Activated CD8-positive, alpha-beta T cell treated with anti-CD3 and anti-CD28 coated beads for 36 hours (primary cell): ENCODE measurements at places on chromosomes 3 and 15. TPM values are rescaled to one million over a fixed set of nuclear protein-coding genes. Genes with fewer than 3 reads are reported as not detected.
A peak's percentile ranks its signal among the peaks of the same experiment; 100 is the strongest.

The APEH gene
- total RNA-seq: 166 TPM

GRCh38 chr15:75228787-75229186, 27.1 kb downstream of the C15orf39 start:
- H3K4me1 ChIP-seq: no peaks in the 10 kb centered on the region
- no peaks in the 10 kb centered on the region for H3K36me3 ChIP-seq
- no peak for DNase-seq
- no peak overlapping the region for H3K27ac ChIP-seq
- H3K27me3 ChIP-seq: peaks cover 10% of the 10 kb centered on the region

The KNG1 gene
- not detected for total RNA-seq

GRCh38 chr3:14699643-14700042, 24.7 kb downstream of the C3orf20 start:
- no peaks in the 10 kb centered on the region for H3K4me1 ChIP-seq
- H3K27ac ChIP-seq: no peak overlapping the region
- H3K36me3 ChIP-seq: no peaks in the 10 kb centered on the region
- no peaks in the 10 kb centered on the region for H3K27me3 ChIP-seq

The ERC2 gene
- total RNA-seq: 0.18 TPM

The SLC35G2 gene
- total RNA-seq: 3.0 TPM

The CD96 gene
- total RNA-seq: 142 TPM

DNA sequence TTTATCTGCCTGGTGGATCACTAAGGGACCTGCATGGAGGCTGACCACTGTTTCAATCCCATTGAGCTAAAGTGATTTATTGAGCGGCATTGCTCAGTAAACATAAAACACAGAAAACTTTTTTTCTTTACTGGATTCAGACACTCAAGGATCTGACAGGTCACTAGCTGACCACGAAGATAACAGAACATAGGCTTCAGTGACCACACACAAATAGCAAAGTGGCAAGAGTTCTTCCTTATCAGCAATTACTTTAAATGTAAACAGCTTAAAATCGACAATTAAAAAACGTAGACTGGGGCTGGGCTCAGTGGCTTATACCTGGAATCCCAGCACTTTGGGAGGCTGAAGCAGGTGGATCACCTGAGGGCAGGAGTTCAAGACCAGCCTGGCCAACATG, 48.7 kb downstream of the STAG1 start:
- H3K27ac ChIP-seq: no peak overlapping the region
- peaks cover 38% of the 10 kb centered on the region for H3K36me3 ChIP-seq
- no peak overlapping the region for H3K4me3 ChIP-seq
- H3K27me3 ChIP-seq: no peaks in the 10 kb centered on the region
- H3K4me1 ChIP-seq: peaks cover 30% of the 10 kb centered on the region
- DNase-seq: no peak

The EFCAB12 gene
- total RNA-seq: 0.65 TPM

DNA sequence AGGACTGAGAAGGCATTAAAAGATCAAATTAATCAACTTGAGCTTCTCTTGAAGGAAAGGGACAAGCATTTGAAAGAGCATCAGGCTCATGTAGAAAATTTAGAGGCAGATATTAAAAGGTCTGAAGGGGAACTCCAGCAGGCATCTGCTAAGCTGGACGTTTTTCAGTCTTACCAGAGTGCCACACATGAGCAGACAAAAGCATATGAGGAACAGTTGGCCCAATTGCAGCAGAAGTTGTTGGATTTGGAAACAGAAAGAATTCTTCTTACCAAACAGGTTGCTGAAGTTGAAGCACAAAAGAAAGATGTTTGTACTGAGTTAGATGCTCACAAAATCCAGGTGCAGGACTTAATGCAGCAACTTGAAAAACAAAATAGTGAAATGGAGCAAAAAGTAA, 149.7 kb upstream of the LRRFIP2 start:
- peaks cover 25% of the 10 kb centered on the region for H3K4me1 ChIP-seq
- H3K27me3 ChIP-seq: no peaks in the 10 kb centered on the region
- no peak overlapping the region for H3K27ac ChIP-seq
- no peak overlapping the region for H3K4me3 ChIP-seq

DNA sequence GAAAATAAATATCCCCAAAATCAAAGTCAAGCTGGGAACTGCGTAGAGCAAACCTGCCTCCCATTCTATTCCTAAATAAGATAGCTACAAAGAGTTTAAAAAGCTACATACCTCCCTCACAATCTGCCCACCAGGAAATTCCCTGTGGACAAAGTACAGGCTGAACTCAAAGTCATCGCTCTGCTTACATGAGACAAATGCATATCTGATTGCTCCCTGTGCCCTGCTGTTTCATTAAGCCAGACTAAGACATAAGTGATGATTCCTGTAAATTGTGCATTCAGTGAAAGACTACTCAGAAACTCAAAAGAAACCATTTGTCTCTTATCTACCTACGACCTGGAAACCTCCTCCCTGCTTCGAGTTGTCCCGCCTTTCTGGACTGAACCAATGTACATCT, 28.5 kb upstream of the EIF4A2 start:
- no peak overlapping the region for H3K27ac ChIP-seq
- H3K36me3 ChIP-seq: no peaks in the 10 kb centered on the region
- no peak overlapping the region for H3K4me3 ChIP-seq
- no peaks in the 10 kb centered on the region for H3K27me3 ChIP-seq
- H3K4me1 ChIP-seq: peaks cover 6% of the 10 kb centered on the region

DNA sequence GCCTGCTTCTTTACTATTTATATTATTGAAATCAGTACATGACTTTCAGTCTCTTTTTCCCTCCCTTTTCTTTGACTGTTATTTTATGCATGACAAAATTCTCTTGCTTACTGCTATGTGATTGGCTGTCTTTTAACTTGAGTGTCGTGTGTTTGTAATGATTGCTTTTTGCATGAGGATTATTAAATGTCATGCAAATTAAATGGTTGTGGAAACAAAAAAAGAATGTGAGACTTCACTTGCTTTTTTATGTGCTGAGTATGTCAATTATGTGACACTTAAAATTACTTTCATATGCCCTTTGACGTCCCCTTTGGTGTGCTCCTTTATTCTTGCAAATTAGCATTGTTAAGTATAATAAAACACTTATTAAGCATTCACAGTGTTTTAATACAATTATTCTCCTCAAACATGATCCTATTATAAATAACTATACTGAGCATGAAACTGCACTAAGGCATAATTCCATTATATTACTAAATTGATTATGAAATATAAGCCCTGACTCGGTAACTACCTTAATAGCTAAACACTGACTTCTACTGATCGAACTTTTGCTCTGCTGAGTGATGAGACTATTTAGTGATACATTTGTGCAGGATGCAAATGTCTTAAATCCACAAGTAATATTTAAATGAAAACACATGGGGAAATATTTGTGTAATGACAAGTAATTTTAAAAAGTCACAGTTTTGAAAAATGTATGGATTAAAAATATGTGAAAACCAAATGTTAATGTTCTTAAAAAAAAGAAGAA, 401.7 kb downstream of the NLGN1 start:
- no peak overlapping the region for H3K27ac ChIP-seq
- no peak for DNase-seq
- H3K27me3 ChIP-seq: no peaks in the 10 kb centered on the region
- H3K4me3 ChIP-seq: no peak overlapping the region

DNA sequence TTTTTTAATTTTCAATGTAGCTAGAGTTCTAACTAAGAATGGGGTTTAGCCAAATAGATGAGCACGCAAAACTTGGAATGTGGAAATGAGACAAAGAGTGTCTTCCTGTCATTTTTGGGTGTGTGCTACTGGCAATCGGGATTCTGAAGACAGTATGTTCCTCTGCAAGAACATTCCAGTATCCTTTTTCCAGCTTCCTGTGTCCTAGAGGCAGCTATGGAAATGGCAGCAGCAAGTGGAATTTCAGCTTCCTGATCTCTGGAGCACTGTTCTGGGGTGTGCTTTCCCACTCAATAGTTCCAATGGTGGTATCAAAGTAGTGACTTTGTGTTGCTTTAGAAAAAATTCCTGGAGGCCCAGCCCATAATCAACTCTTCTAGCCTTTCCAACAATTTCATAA, 642.9 kb upstream of the KCNMB2 start:
- no peak overlapping the region for H3K27ac ChIP-seq
- no peak overlapping the region for H3K4me3 ChIP-seq
- no peaks in the 10 kb centered on the region for H3K27me3 ChIP-seq
- DNase-seq: no peak

GRCh38 chr3:129463094-129463493, 23.1 kb downstream of the IFT122 start:
- H3K4me1 ChIP-seq: peaks cover 2% of the 10 kb centered on the region
- H3K36me3 ChIP-seq: no peaks in the 10 kb centered on the region
- H3K4me3 ChIP-seq: no peak overlapping the region
- no peaks in the 10 kb centered on the region for H3K27me3 ChIP-seq

DNA sequence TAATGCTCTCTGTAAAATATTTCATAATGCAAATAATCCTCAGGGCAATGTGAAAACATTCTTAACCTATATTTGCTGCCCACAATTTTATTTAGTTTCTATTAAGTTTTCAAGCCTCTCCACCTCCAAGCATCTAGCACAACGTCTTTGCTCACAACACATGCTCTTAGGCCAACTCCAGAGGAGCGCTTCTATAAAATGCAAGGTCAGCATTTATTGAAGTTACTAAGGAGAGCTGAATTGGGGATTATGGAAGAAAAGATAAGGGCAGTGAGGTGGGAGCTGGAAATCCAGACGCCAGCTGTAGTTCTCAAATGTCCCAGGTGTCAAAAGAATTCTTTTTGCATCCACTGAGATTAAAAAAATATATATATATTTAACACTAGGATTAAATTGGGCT, 996 bp downstream of the RABL3 start:
- H3K4me1 ChIP-seq: peaks cover 27% of the 10 kb centered on the region
- peak overlapping the region; percentile 96 for H3K27ac ChIP-seq
- no peak for DNase-seq
- peaks cover 20% of the 10 kb centered on the region for H3K36me3 ChIP-seq
- H3K4me3 ChIP-seq: peak overlapping the region; percentile 84

The TTC14 gene
- total RNA-seq: 40.5 TPM

DNA sequence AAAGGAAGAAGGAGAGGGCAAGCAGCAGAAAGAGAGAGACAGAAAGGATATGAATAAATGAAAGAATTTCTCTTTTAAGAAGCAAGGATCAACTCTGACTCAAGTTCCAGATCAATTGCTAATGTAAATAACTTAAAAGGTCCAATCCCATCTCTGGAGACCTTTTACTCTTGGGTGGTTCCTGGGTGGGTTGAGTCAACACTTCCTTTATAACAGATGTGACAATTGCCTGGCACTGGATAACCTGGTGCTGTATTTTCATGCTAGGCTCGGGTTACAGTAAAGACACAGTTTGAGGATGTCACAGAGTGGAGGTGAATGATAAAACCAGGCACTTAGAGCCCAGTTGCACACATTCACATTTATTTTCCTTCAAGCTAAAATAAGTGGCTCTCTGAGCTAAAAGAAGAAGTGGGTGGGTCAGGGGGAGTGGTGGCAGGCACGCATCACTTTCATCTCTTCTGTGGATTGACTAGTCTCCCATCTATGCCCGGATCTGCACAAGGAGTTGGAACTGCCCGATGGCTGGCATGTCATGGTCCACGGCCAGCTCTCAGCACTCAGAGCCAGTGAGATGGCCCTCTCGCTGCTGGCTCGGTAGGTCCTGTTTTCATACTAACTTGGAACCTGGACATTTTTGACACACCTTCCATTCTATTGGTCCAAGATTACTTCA, 465.8 kb downstream of the FOXP1 start:
- peaks cover 59% of the 10 kb centered on the region for H3K36me3 ChIP-seq
- H3K27me3 ChIP-seq: no peaks in the 10 kb centered on the region

- peaks cover 2% of the 10 kb centered on the region for H3K27me3 ChIP-seq
- H3K4me1 ChIP-seq: peaks cover 21% of the 10 kb centered on the region
- no peak overlapping the region for H3K27ac ChIP-seq
- no peak overlapping the region for H3K4me3 ChIP-seq
Observed at GRCh38 chr3:141384157-141384556, 15.9 kb downstream of the ZBTB38 start.

DNA sequence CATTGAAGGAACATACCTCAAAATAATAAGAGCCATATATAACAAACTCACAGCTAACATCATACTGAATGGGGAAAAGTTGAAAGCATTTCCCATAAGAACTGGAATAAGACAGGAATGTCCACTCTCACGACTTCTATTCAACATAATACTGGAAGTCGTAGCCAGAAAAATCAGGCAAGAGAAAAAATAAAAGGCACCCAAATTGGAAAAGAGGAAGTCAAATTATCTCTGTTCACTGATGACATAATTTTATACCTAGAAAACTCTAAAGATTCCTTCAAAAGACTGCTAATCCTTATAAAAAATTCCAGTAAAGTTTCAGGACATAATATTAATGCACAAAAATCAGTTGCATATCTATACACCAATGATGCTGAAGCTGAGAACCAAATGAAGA, 34.9 kb downstream of the SLC2A2 start:
- no peak overlapping the region for H3K4me3 ChIP-seq
- peaks cover 22% of the 10 kb centered on the region for H3K27me3 ChIP-seq
- H3K27ac ChIP-seq: no peak overlapping the region
- no peak for DNase-seq
- H3K36me3 ChIP-seq: no peaks in the 10 kb centered on the region

- H3K27ac ChIP-seq: no peak overlapping the region
- no peak for DNase-seq
- no peaks in the 10 kb centered on the region for H3K27me3 ChIP-seq
- no peak overlapping the region for H3K4me3 ChIP-seq
- H3K36me3 ChIP-seq: no peaks in the 10 kb centered on the region
Observed at GRCh38 chr3:105195260-105195659, 171.4 kb upstream of the ALCAM start.

The FSTL1 gene
- 2.9 TPM for total RNA-seq

The IMPG2 gene
- total RNA-seq: 0.14 TPM

The CP gene
- total RNA-seq: not detected

- H3K27ac ChIP-seq: no peak overlapping the region
- no peak overlapping the region for H3K4me3 ChIP-seq
- no peaks in the 10 kb centered on the region for H3K27me3 ChIP-seq
- no peak for DNase-seq
- H3K4me1 ChIP-seq: peaks cover 65% of the 10 kb centered on the region
Observed at GRCh38 chr3:125367403-125368230, 7.5 kb downstream of the ZNF148 start.

The PTPRG gene
- not detected for total RNA-seq

GRCh38 chr3:119018690-119019463, 15.8 kb downstream of the IGSF11 start:
- H3K27ac ChIP-seq: no peak overlapping the region
- H3K4me1 ChIP-seq: peaks cover 8% of the 10 kb centered on the region
- H3K27me3 ChIP-seq: peaks cover 3% of the 10 kb centered on the region

The SYNM gene
- 0.69 TPM for total RNA-seq

The SLC38A3 gene
- not detected for total RNA-seq

DNA sequence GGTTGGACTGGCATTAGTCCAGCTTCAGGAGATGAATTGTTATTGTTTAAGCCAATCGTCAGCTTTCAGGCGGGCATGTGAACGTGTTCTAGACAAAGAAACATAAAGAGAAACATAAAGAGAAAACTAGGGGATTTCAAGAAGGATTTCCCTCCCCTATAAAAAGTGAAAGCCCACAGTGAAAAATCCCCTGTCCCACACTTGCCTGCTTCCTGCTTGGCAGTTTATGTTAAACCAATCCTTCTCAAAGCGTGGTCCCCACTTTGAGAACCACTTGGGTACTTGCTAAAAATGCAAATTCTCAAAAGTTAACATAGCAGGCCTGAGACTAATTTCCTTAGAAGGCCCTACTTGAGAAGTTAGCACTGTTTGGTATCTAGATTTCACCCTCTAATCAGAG, 293.0 kb upstream of the SOX14 start:
- no peak overlapping the region for H3K27ac ChIP-seq
- no peaks in the 10 kb centered on the region for H3K4me1 ChIP-seq
- H3K27me3 ChIP-seq: no peaks in the 10 kb centered on the region
- no peak overlapping the region for H3K4me3 ChIP-seq
- no peaks in the 10 kb centered on the region for H3K36me3 ChIP-seq
